Activated naive CD4-positive, alpha-beta T cell treated with Interleukin-2 at 50 U/mL for 16 hours (primary cell): ENCODE measurements at places on chromosomes 12 and 14.

DNA sequence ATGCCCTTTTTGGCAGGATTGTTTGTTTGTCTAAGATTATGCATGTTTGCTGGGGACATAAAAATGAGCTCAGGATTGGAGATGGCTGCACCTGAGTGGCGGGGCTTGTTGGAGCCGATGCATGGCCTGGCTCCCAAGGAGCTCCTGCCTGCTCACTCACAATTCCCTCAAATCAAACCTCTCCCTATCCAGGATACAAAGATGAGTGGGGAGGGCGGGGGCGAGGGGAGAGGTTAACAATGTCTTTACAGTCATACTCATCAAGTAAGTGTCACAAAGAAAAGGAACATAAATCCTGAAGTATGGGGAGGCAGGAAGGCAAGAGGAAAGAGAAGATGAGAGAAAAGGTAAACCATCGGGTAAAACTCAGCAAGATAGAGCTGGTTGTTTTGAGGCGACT, 104.0 kb upstream of the COCH start:
- DNase-seq: no peak

- DNase-seq: no peak
Observed at GRCh38 chr12:22396735-22397134, 62.2 kb upstream of the ST8SIA1 start.

DNA sequence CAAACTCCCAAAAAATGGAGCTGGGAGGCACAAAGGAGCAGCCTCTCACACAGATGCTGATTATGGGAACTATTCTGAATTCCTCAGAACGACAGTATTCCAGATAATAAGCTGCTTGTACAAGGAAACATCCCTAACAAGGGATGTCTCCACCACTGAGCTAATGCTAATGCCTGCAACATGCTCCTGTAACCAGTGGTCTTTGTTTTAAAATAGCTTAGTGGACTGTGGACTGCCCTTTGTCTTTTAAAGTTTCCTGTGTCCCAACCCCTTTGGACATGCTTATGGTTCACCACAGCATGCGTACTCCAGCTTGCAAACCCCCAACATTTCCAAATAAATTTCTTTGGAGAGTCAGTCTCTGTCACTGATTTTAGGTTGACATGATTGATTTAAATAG, 16.4 kb upstream of the PITPNM2 start:
- DNase-seq: no peak

- DNase-seq: no peak
Observed at GRCh38 chr12:26954027-26954426, 15.8 kb downstream of the FGFR1OP2 start.

GRCh38 chr12:116610971-116611541, 51.9 kb downstream of the MAP1LC3B2 start:
- no peak for DNase-seq

- DNase-seq: no peak
Observed at GRCh38 chr14:54533100-54533499, 23.4 kb downstream of the CGRRF1 start.

- no peak for DNase-seq
Observed at GRCh38 chr12:99054601-99055128, 409.6 kb downstream of the APAF1 start.

GRCh38 chr12:53034459-53034858, 15.4 kb upstream of the TNS2 start:
- no peak for DNase-seq

GRCh38 chr12:118958520-118958919, 22.8 kb upstream of the SRRM4 start:
- DNase-seq: no peak

GRCh38 chr14:94132285-94132887, 3.0 kb upstream of the IFI27L2 start:
- DNase-seq: peak; percentile 57

- no peak for DNase-seq
Observed at GRCh38 chr14:103739793-103740501, 24.3 kb downstream of the ZFYVE21 start.

- DNase-seq: no peak
Observed at GRCh38 chr14:102731871-102732800, 45.1 kb upstream of the TRAF3 start.

GRCh38 chr14:33767586-33768457, 183.1 kb downstream of the EGLN3 start:
- DNase-seq: no peak

- peak; percentile 18 for DNase-seq
Observed at GRCh38 chr12:75208856-75209811, 505 bp downstream of the KCNC2 start.

- DNase-seq: no peak
Observed at GRCh38 chr12:60803147-60803546, 1207.3 kb downstream of the SLC16A7 start.

DNA sequence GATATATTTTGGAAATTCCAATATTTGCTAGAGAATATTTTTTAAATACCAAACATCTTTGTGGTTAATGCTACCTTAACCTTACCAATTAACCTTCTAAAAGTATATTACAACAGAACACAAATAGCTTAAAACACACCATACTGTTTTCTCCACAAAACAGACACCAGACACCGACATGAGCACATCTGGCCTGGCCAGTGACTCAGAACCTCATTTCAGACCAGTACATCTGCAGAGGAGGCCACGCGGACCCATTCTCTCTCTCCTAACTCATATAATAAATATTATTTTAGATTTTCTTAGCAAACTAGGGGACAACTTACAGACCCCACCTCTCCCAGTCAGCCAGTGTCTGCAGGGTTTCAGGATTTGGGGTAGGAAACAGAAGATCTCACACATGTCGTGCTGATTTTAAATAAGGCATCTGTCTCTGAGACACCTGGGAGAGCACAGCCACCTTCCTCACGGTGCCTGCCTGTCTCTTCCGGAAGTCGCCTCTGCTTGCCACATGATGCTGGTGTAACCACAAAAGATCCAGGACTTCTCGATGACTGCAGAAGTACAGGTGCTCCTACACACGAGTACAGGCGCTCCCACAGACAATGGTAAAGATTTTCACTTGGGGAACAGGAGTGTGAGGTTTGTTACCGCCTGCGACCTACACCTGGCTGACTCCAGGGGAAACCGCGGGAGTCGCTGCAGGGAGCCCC, 9.7 kb upstream of the ANKLE2 start:
- DNase-seq: peak; percentile 32

- no peak for DNase-seq
Observed at GRCh38 chr12:131060011-131060703, 106.5 kb downstream of the ADGRD1 start.

GRCh38 chr12:57236925-57237595, 7.5 kb downstream of the SHMT2 start:
- DNase-seq: no peak

DNA sequence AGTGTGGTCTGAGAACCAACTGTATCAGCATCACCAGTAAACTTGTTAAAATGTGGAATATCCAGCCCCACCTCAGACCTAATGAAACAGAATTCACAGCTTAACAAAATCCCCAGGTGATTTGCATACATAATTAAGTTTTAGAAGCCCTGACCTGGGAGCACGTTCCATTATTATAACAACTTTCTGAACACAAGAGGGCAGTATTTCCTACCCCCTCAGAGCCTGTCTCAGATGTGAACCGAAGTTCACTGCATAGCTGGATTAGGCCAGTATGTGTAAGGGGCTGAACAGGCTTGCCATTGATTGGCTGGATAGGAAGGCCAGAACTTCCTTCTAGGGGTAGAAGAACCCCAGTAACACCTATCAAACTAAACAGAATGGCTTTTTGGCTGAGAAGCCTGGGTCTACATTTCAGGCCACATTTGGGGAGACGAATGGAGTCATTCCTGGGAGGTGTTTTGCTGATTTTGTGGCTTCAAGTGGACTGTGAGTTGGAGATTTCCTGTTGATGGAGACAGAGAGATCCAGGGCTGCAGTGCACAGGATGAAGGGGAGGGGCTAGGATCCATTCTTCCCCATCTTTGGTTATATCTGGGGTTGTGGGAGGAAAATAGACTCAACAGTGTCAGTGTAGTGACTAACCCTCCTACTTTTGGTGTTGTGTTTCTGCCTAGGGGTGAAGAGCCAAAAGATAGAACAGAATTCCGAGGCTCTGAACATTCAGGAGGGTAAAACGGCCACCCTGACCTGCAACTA, 94.7 kb upstream of the OR4E1 start:
- no peak for DNase-seq
